Hepatocyte (in vitro differentiated cells): ENCODE measurements at places on chromosomes 7 and 10.

DNA sequence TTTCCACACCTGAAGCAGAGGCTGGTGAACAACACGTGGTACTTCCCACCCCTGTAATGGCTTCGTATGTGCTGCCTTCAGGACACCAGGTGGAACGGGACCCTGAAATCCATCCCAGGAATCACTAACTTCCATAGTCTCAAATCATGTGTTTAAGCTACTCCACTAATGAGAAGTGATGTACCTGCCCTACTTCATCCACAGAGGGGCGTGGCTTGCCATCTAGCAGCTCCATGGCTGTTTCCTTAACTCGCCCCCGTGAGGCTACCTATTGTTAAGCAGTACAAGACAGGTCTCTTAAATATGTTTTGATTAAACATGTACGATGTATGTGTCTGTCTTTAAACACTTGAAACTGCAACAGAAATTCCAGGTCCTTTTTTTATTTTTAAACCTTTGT, 31.8 kb downstream of the ARL3 start:
- DNase-seq = no peak

DNA sequence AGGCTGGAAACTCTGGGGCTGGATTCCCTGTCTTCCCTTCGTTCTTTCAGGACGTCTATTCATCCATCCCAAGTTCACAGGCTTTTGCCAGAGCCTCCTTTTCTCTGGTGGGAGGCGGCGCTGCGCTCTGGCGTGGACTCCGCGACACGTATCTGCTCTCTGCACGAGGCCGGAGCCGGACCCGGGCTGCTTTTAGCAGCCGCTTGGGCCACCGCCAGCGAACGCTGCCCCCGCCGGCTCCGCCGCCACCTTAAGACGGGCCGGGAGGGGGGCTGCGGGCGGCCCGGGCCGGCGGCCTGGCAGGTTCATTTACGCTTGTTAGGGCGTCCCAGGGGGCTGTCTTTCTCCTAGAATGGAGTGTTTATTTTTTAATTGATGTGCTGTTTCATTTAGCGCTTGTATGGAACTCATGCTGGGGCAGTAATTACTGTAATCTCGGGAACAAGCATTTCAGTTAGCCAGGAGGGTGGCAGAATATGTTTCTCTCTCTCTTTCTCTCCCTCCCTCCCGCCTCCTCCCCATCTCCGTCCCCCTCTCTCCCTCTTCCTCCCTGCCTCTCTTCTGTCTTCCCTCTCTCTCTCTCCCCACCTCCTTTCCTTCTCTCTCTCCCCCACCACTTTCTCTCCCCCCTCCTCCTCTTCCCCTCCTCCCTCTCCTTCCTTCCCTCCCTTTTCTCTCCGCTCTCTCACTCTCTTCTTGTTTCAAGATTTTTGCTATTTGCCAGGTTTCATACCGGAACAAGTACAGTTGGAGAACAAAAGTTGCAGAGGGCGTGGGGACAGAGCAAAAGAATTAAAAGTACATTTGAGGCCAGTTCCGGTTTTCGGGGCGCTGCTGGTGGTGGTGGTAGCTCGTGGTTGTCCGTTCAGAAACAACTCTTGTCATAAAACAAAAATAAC, 1.3 kb upstream of the FZD8 start:
- DNase-seq = peak; percentile 77

DNA sequence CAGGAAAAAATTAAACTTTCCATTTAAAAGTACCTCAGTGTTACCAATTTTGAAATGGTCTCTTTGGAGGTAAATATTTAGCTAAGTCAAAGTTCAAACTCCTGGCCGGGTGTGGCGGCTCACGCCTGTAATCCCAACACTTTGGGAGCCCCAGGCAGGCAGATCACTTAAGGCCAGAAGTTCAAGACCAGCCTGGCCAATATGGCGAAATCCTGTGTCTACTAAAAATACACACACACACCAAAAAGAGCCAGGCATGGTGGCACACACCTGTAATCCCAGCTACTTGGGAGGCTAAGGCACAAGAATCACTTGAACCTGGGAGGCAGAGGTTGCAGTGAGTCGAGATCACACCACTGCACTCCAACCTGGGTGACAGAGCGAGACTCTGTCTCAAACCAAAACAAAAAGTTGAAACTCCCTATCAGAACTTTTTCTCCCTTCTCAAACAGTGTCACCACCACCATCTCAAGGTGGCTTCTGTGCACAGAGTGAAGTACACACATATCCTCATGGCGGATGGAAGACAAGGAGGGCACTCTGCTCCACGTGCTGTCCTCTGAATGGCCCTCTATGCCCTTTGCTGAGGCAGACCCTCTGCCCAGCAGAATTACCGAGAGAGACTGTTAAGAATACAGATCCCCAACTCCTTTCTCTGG, 11.7 kb upstream of the PIK3CG start:
- no peak for DNase-seq

- peak; percentile 78 for DNase-seq
Measured at GRCh38 chr10:132654708-132655661, 117.4 kb downstream of the INPP5A start.

- peak; percentile 81 for DNase-seq
Measured at GRCh38 chr10:127922675-127923366, 15.9 kb downstream of the PTPRE start.

DNA sequence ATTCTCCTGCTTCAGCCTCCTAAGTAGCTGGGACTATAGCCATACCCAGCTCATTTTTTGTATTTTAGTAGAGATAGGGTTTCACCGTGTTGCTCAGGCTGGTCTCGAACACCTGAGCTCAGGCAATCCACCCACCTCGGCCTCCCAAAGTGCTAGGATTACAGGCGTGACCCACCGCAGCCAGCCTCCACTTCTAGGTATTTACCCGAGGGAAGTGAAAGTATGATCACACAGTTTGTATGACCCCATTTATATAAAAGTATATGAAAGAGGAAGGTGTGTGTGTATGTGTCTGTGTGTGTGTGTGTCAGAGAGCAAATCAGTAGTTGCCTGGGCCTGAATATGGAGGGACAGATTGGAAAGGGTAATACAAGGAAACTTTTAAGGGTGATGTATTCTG, 2.0 kb upstream of the PURB start:
- DNase-seq = no peak

DNA sequence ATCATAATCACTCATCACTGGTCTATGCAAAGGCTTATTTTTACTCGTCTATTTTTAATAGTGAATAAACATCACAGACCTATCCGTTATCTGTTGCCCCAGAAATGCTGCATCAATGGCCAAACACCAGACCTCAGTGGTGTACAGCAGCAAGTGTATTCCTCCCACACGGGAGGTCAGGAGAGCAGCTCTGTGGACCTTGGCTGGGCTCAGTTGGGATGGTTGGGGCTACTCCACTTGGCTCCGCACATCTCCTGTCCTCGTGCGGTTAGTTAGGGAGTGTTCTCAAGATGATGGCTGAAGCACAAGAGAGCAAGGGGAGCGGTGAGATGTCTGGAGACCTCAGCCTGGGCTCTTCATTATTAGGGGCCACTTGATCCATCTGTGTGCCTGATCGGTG, 2.0 kb downstream of the AKR1E2 start:
- DNase-seq = no peak

- DNase-seq = no peak
Measured at GRCh38 chr10:116084161-116084560, 188.8 kb downstream of the GFRA1 start.

DNA sequence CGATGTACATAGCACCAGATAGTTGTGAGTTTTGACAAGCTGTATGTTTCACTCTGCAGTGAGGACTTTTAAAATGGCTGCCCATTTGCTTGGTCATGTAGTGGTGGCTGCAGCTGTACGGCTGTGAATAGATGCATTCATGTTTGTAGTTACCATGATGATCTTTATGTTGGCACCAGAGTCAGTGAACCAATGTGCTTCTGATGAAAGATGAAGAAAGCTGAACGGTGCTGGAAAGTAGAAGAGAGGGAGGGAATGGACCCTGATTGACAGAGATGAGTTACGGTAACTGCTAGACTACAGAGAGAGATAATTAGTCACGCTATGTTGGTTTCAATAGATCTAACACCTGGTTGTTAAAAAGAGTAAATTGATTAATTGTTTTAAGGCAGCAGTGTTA, 256.8 kb downstream of the CELF2 start:
- no peak for DNase-seq

DNA sequence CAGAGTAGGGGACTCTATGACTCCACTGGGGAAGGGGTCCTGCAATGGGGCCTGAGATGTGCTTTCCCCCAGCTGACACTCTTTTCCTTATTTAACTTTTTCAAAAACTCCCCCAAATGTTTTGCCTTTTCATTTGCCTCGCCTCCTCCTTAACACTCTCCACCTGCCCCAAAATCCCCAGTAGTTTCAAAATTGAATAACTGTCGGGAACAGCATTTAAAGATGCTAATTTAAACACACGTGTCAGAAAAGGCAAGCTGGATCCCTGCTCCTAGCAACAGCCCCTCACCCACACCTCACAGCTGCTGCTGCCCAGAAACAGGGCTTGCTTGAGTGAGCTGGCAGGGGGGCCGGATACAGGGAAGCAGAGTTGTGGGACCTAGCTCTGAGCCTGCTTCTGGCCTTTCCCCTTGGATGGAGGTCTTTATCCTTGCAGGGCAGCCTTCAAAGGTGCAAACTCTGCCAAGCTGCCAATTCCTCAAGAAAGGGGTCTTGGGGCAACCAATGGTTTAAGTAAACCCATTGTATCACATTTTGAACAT, 115.3 kb downstream of the KCNMA1 start:
- no peak for DNase-seq

DNA sequence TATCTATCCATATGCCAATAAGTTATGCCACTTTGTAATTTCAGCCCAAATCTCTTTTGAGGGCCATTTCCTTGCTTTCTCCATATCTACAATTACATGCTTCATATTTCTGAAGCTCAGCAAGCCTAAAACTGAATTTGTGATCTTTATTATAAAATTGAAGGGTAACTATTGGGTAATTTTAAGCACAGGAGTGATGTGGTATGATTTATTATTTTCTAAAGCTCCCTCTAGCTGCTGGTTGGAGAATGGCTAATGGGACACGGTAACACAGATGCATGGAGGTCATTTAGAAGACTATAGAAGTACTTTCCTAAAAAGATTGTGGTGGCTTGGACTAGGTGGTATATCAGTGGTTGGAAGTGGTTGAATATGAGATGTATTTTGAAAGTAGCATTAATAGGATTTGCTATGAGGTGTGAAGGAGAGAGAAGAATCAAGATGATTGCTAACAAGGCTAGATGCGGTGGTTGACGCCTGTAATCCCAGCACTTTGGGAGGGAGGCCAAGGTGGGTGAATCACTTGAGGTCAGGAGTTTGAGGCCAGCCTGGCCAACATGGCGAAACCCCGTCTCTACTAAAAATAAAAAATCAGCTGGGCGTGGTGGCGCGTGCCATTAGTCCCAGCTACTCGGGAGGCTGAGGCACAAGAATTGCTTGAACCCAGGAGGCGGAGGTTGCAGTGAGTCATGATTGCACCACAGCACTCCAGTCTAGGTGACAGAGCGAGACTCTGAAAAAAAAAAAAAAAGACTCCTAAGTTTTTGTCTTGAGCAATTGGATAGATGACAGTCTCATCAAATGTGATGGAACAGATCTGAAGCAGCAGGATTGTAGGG, 13.9 kb downstream of the KLHDC10 start:
- no peak for DNase-seq

GRCh38 chr7:12970626-12971025, 283.2 kb downstream of the ARL4A start:
- DNase-seq = no peak

- DNase-seq = no peak
Measured at GRCh38 chr7:4135301-4135700, 546.8 kb upstream of the FOXK1 start.

- no peak for DNase-seq
Measured at GRCh38 chr7:121676168-121676567, 196.8 kb upstream of the PTPRZ1 start.

- DNase-seq = no peak
Measured at GRCh38 chr10:88113657-88114272, 250.3 kb downstream of the PTEN start.

GRCh38 chr10:75066271-75066670, 45.2 kb upstream of the SAMD8 start:
- DNase-seq = no peak

DNA sequence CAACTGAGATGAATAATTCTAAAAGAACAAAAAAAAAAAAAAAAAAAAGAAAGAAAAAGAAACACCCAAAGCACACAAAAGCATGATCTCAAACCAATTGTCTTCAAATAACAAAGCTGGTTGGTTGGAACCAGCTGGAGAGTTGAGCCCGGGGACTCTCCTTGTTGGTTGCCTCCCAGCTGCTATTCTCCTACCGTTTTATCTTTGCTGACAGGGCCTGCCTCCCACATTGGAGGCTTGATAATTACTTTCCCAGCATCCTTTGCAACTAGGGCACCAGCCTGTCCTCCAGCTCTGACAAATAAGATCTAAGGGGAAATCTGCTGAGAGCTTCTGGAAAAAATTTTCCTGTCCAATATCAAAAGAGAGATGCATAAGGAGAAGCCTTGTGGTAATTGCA, 6.8 kb downstream of the PON1 start:
- DNase-seq = no peak

DNA sequence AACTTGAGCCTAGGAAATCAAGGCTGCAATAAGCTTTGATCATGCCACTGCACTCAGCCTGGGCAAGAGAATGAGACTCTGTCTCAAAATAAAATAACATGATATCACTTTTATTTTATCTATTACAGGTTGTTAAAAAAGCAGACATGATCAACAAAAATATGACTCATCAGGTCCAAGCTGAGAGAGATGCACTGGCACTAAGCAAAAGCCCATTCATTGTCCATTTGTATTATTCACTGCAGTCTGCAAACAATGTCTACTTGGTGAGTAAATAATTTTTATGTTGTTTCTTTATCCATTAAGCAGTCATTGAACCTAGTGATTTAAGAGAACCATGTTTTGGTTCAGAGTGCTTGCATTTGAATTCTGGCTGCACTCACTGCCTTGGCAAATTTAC, 3.3 kb downstream of the MASTL start:
- no peak for DNase-seq

DNA sequence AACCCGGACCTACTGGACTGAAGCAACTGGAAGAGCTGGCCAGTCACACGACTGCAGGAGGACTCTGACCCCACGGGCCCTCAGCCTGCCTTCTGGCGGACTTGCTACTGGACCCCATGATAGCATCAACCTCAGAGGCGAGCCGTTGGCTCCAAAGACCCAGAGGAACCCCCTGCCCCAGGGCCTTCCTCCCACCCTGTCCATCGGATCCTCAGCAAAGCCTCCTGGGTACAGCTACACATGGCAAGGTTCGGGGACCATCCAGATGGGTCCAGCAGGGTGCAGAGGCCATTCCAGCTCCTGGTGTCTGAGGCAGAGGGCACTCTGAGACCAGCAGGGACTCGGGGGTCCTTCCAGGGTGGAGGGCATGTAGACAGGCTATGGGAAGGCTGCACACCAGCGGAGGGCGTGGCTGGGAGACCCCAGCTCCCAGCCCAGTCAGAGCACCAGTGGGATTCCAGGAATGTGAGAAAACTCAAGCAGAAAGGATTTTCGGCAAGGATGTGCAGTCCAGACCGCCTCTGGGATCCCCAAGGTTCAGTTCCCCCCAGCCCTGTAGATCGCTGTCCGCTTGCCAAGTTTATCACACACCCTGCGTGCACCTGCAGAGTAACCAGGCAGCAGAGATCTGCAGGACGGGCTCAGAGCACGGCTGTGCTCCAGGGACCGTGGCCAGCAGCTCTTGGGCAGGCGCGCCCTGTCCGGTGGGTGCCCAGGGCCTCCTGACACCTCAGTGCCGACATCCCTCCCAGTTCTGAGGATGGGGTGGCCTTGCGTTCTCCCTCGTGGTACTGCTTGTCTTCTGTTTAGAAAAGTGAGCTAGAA, 89.8 kb upstream of the PPP2R2D start:
- DNase-seq = no peak
